NCI-H1436 (cell line): ENCODE measurements at places on chromosomes 5 and 9.

- peak; percentile 2 for DNase-seq
Observed at GRCh38 chr9:77427256-77427927, 220.7 kb downstream of the GNA14 start.

GRCh38 chr5:139863361-139863760 is 67.8 kb downstream of the PSD2 start:
- DNase-seq = no peak

GRCh38 chr9:87686520-87687090 is 39.3 kb upstream of the CTSL start:
- DNase-seq = no peak

DNA sequence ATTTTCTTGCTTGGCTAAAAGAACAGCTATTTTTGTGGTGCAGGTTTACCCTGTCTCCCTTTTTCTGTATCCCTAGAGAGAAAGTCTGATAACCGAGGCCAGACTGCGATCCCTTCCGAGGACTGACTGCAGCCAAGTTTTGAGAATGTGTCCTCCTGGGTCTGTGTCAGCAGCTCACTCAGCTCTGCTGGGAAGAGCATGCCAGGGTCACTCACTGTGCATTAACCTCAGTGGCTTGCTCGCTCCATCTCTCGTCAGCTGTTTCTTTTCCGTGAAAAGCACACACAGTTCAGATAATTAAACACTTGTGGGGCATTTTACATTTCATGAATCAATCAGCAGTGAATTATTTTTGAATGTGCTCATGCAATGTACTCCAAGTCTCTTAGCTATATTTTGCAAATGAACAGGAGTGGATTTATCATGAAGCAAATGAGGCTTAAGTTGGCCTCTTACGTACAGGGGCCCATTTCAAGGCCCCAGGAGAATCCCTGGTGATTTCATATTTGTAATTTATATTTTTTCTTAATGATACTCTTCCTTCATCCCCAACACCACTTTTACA is 252.1 kb downstream of the SMARCA2 start:
- DNase-seq = peak; percentile 27

GRCh38 chr5:80283360-80283759 is 27.5 kb upstream of the SERINC5 start:
- DNase-seq = no peak

- DNase-seq = no peak
Observed at GRCh38 chr5:54981928-54982327, 3.5 kb downstream of the ESM1 start.

DNA sequence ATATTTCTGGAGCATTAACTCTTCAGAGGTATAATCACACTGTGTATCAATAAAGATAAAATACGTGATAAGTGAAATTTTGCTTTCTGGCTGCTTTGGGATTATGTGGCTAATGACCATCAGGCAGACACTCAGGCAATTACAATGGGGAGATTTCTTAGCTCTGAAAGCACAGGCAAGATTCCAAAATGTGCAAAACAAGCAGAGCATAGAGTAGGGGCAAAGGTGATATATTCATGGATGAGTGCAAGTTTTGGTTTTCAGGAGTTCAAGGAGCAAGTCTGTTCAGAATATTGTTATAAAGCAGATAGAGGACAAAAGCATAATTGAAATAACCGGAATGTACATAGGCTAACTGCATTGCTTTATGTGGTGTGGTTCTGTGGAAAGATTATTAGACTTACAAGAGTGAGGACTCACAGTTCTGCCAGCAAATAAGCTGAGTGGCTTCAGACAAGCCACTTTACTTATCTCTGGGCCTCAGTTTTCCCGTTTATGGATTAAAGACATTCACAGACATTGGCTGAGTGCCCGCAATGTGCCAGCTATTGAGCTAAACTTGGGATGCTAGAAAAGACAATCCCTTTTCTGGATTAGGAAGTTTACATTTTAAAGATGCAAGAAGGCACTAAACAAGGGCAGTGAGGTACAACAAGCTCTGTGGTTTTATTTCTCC is 945.6 kb upstream of the ARRDC3 start:
- no peak for DNase-seq

GRCh38 chr5:78537821-78538220 is 110.8 kb downstream of the LHFPL2 start:
- peak; percentile 27 for DNase-seq

- DNase-seq = no peak
Observed at GRCh38 chr9:20314981-20315380, 307.3 kb downstream of the MLLT3 start.
